ENCODE measurements at places on chromosomes 4 and X. TPM values are rescaled to one million over a fixed set of nuclear protein-coding genes. Genes with fewer than 3 reads are reported as not detected.

DNA sequence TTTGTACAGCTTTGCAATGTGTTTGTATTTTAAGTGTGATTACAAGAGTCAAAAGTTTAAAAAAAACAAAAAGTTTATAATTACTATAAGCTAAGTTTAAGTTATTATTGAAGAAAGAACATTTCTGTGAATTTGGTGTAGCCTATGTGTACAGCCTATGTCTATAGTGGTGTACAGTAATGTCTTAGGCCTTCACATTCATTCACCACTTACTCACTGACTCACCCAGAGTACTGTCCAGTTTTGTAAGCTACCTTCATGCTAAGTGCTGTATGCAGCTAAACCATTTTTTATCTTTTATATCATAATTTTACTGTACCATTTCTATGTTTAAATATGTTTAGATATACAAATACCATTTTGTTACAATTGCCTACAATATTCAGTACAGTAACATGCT, 182.3 kb downstream of the RPA4 start:
- no peak for DNase-seq

GRCh38 chr4:165628572-165628971, 244.5 kb upstream of the TLL1 start:
- DNase-seq: no peak

DNA sequence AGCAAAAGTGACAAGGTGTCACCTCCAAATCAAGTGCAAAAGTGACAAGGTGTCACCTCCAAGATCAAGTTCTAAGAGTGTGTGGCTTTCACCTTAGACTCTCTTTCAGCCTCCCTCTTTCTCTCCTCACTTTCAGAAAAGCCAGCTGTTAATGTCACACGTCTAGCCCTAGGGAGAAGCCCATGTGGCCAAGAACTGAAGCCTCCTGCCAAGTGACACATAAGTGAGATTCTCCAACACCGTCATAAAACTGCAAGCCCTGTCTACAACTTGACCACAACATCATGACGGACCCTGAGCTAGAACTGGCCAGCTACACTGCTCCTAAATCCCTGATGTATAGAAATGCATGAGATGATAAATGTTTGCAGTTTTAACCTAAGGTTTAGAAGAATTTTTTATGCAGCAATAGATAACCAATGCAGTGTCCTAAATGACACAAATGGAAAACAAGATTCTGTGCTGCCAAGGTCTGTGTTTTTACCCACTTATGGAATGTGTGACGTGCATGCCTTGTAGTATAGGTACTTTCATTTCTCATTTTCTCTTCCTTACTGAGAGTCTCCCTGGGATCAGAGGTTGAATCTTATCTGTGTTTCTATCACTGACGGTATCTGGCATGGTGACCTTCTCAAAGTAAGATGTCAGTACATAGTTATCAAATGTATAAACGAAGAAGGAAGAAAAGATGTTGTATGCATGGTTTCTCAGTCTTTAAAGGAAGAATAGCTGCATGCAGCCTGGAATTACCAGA, 25.0 kb downstream of the NLGN4X start:
- no peak for DNase-seq

GRCh38 chr4:88759039-88759894, 61.6 kb upstream of the NAP1L5 start:
- no peak for DNase-seq

DNA sequence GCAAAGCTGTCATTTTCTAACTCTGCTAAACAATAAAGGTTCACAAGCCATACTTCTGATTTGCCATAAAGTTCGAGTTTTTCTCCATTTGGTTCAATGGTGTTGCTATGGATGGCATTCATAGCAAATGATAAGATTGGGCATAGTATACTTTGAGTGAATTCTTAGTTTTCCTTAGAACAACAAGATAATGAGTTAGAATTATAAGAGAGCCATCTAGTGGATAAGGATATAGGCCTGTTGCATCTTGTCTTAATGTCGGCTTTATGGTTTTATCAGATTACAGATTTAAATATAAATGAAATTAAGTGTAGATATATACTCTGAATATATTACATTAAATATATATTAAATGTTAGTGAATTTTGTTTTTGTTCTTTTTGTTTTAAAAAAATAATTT, 644.6 kb downstream of the IL1RAPL1 start:
- no peak for DNase-seq

DNA sequence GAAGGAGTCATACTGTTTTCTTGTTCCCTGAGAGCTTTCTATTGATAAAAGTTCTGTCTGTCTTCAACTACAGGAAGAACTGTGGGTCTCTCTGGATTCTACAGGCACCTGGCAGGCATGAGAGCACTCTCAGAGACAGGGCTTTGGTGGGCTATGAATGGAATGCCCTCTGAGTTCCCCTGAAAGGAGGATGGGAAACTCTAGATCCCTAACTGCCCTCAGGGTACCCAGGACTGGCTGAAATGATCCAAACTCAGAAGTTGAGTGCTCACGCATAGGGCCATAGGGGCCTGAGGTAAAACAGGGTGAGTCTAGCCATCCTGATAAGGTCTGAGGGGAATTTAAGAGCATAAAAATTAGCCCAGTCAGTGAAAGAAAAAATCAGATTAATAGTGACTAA, 59.0 kb upstream of the SCRG1 start:
- no peak for DNase-seq

GRCh38 chr4:84957514-84958420, 8.7 kb downstream of the WDFY3 start:
- no peak for DNase-seq

Gene ZMAT1
- 5.4 TPM for total RNA-seq

Gene KLHL4
- total RNA-seq: not detected
